ENCODE measurements at places on chromosomes 3 and 15.
A peak's percentile ranks its signal among the peaks of the same experiment; 100 is the strongest.

- peak; percentile 62 for DNase-seq
These were observed 1.7 kb downstream of the MEIS2 start for GRCh38 chr15:37098468-37099318.

GRCh38 chr15:70892912-70893560, 410 bp downstream of the LRRC49 start:
- DNase-seq: peak; percentile 10

- DNase-seq: no peak
These were observed 33.6 kb downstream of the ADAMTS17 start for GRCh38 chr15:100308213-100308600.

GRCh38 chr3:72182206-72182605, 397.3 kb upstream of the PROK2 start:
- no peak for DNase-seq

DNA sequence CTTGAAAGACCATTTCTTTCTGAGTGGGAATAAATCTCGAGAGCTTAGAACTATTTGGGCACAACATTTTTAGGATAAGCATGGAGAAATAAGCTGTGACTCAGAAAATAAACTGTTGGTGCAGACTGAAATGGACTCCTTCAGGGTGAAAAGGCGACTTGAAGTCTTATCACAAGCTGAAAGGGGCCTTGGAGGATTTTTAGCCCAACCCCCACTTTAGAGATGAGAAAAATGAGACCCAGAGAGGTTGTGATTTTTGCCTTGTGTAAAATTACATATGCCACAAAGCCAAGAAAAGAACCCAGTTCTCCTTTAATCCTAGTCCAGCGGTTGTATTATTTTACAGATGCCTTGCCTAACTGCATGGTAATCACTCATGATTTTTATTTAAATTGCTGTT, 1.5 kb downstream of the ATP1B3 start:
- no peak for DNase-seq
